Smooth muscle cell of the pulmonary artery (primary cell): ENCODE measurements at places on chromosomes 6 and 20. TPM values are rescaled to one million over a fixed set of nuclear protein-coding genes. Genes with fewer than 3 reads are reported as not detected.

Gene RNF39
- total RNA-seq = 0.07 TPM in 1 of 2 replicates, not detected in the other

Gene BPIFB1
- 0.07 TPM in 1 of 2 replicates, not detected in the other for total RNA-seq

Gene BACH2
- 0.07 and 0.17 TPM in 2 replicates for total RNA-seq

Gene AIF1
- not detected in 2 replicates for total RNA-seq

Gene ID1
- 54.3 and 178 TPM in 2 replicates for total RNA-seq

Gene CEBPB
- total RNA-seq = 54.6 and 59.6 TPM in 2 replicates

Gene GRIK2
- 0.89 and 2.6 TPM in 2 replicates for total RNA-seq

Gene TREM1
- 1.5 and 19.5 TPM in 2 replicates for total RNA-seq

Gene ANKRD66
- total RNA-seq = not detected in 2 replicates

Gene SPDEF
- not detected in 2 replicates for total RNA-seq

Gene EFCAB8
- total RNA-seq = 0.33 TPM in 1 of 2 replicates, not detected in the other

Gene NHLRC1
- total RNA-seq = 2.6 and 2.9 TPM in 2 replicates

Gene OXT
- total RNA-seq = not detected in 2 replicates

Gene CST5
- not detected in 2 replicates for total RNA-seq

Gene TNNC2
- 0.39 TPM in 1 of 2 replicates, not detected in the other for total RNA-seq

Gene BPIFB4
- total RNA-seq = not detected in 2 replicates

Gene TUBB1
- 0.03 TPM in 1 of 2 replicates, not detected in the other for total RNA-seq

Gene MAPK13
- 16.7 and 17.1 TPM in 2 replicates for total RNA-seq

Gene ADAT2
- total RNA-seq = 2.5 and 4.1 TPM in 2 replicates

Gene MUCL3
- not detected in 2 replicates for total RNA-seq

Gene CRIP3
- 0.39 TPM in 1 of 2 replicates, not detected in the other for total RNA-seq

Gene CDC40
- 16.1 and 22.0 TPM in 2 replicates for total RNA-seq
